ENCODE measurements at places on chromosomes 11 and 22.
A peak's percentile ranks its signal among the peaks of the same experiment; 100 is the strongest.

GRCh38 chr11:120196826-120197225 is 14.0 kb upstream of the OAF start:
- no peak for DNase-seq

GRCh38 chr11:118152552-118153471 is at the start of gene SCN4B:
Gene SCN4B (minus strand): TSS chr11:118152823. CDS start chr11:118152673, 150 bp downstream.
- peak; percentile 86 for DNase-seq

GRCh38 chr11:62269654-62270278 is at the start of gene SCGB2A2:
Gene SCGB2A2 (plus strand): TSS chr11:62270158. CDS start chr11:62270217, 59 bp downstream.
- no peak for DNase-seq

DNA sequence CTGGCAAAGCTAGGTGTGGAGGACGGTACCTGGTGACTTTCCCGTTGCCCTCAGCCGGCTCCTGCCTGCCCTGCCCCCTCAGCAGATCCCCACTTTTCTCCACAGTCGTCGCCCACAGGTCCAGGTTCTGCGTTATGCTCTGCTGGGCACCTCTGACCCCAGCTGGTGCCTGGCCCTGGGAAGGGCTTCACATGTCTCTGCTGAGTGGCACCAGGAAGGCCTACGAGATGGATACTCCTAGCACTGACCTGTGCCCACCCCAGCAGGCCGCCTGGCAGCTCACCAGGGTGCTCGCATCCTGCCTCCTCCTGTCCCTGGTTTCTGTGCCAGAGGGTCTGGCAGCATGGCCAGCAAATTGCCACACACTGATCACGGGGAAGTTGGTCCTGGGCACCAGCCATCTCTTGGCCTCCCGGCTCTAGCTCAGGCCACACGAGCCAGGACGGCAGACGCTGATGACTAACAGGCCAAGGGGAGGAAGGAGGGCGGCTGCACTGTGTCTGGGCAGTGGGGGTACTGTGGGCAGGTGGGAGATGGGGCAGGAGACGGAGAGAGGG is 13.8 kb downstream of the CARS1 start:
- no peak for DNase-seq

DNA sequence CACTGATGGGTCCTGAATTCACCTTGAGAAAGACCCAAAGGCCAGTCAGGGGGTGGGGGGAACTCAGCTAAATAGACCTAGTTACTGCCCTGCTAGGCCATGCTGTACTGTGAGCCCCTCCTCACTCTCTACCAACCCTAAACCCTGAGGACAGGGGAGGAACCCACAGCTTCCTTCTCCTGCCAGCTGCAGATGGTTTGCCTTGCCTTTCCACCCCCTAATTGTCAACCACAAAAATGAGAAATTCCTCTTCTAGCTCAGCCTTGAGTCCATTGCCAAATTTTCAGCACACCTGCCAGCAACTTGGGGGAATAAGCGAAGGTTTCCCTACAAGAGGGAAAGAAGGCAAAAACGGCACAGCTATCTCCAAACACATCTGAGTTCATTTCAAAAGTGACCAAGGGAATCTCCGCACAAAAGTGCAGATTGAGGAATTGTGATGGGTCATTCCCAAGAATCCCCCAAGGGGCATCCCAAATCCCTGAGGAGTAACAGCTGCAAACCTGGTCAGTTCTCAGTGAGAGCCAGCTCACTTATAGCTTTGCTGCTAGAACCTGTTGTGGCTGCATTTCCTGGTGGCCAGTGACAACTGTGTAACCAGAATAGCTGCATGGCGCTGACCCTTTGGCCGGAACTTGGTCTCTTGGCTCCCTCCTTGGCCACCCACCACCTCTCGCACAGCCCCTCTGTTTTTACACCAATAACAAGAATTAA is 2.4 kb upstream of the TTC36 start:
- DNase-seq = no peak

DNA sequence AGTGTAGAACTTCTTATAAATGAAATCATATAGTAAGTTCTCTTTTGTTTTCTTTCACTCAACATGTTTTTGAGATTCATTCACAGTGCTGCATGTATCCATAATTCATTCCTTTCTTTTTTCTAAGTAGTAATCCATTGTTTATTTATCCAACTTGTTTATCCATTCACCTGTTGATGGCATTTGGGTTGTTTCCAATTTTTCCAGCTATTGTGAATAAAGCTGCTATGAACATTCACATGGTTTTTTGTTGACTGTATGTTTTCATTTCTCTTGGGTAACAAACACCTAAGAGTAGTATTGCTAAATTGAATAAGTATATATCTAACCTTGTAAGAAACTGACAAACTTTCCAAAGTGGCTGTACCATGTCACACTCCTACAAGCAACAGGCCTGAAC is 23.5 kb downstream of the MRTFA start:
- DNase-seq = no peak

- no peak for DNase-seq
These were observed 78.1 kb downstream of the CYB5R2 start for GRCh38 chr11:7595016-7595866.

GRCh38 chr11:1148752-1149180 is 9.0 kb upstream of the MUC5AC start:
- DNase-seq = no peak

DNA sequence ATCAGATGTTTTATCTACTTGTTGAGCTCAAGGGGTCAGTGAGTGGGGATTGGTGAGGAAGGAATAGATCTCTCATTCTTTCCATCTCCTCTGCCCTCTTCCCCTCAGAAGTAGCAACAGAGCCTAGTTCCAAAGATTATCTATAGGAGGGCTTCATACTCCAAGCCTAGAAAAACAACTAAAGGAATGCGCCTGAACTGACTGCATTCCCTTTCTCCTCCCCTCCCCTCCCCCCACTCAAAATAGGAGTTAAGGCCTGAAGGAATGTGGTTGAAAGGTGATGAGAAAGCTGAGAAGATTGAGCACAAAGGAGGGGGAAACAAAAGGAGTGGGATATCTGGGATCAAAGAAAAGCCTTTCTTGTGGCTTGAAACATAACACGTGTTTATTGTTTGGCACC is 10.5 kb downstream of the EMSY start:
- no peak for DNase-seq

DNA sequence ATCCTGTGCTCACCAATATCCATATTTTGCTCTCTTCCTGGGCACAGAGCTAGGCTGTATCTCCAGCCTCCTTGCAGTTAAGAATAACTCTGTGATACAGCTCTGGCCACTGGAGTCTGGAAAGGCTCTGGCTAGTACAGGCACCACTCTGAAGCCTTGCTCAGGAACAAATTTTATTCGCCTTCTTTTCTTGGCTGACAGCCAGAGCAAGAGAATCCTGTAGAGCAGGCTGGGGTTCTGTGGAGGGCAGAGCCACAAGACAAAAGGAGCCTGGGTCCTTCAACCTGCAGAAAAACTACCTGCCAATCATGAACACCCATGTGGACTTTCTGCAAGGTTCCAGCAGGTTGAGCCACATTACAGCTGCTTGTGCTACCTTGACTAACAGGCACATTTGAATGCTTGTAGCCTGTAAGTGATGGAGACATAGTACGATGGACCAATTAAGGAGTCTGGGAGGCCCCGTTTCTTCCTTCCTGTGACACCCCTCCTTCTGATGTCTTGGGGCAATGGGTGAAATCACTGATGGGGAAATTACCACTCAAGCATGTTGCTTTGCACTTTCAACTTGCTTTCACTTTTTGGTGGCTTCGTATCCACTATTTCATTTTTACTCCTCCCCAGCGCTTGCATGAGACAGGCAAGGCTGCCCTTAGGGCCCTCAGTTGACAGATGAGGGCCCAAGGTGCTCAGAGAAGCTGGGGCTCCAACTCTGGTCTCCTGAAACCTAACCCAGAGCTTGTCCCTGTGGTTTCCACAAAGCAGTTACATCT is 267.2 kb upstream of the SYN3 start:
- no peak for DNase-seq

DNA sequence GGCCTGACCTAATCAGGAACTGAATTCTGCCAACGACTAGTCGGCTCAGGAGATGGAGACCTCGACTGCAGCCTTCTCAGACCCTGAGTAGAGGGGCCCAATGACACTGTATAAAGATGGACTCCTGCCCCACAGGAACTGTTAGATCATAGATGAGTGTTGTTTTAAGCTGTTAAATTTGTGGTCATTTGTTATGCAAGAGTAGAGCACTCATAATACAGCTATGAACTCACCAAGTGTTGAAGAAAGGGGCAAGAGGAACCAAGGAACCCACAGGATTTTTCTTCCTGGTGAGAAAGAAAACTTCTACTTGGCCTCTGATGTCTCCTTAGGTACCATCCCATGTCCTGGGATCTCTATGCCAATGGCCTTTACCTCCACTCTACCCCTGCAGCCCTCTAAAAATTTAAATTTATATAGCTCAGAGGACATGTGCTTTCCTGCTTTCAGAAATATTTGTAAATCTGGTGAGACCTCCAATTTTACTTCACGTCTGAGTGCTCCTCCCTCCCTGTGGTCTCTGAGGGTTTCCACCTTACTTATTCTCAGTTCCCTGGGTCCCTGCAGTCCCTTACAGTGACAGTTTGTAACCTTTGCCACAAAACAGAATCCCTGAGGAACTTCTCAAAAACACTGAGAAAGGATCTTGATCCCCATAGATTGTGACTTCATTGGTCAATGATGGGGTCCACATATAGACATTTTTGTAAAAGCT is 256.3 kb upstream of the ARHGAP20 start:
- DNase-seq = no peak

GRCh38 chr11:112195951-112196351 is 20.6 kb downstream of the BCO2 start:
- no peak for DNase-seq

DNA sequence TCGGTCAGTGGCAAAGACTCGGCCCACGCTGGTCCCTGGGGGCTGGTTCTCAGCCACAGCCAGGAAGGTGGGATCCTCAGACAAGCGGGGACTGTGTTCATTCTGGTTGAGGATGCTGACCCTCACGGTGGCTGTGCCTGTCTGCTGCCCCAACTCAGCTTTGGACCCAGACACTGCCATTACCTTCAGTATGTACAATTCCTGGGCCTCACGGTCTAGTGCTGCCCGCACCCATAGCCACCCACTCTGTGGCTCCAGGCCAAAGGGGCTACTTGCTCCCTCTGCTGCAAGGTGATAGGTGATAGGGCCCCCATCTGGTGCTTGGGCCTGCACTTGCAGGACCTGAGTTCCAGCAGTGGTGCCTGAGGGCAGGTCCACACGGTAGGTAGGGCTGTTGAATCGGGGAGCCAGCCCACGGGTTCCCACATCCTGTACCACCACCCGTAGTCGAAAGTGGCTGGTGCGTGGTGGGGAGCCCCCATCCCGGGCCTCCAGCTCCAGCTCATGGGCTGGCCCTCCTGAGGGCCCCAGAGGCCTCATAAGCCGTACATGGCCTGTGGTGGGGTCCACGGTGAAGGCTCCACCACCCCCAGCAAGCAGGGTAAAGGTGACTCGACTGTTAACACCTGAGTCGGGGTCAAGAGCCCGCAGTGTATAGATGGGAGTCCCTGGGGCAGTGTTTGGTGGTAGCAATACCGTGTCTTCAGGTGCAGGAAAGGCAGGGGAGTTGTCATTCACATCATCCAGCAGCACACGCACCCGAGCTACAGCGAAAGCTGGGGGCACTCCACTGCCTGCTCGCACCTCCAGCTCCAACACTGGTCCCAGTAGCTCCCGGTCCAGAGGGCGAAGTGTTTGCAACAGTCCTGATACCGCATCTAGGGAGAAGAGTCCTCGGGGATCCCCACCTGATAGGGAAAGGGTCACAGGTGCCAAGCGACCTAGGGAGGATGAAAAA is 13.2 kb upstream of the TPP1 start:
- no peak for DNase-seq

GRCh38 chr11:7573193-7573557 is 59.4 kb downstream of the PPFIBP2 start:
- no peak for DNase-seq

DNA sequence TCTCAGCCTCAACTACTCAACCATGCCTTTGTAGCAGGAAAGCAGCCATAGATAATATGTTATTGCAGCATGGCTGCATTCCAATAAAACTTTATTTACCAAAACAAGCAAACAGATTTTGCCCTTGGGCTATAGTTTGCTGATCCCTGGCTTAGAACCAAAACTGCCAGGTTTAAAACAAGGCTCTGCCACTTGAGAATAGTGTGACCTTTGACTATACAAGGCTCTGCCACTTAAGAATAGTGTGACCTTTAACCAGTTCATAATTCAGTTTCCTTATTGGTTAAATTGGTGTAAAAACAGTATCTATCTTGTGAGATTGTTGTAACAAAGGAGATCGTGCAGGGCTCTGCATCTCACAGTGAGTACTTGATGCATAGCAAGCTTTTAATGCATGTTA is 217.3 kb upstream of the MTNR1B start:
- DNase-seq = no peak

DNA sequence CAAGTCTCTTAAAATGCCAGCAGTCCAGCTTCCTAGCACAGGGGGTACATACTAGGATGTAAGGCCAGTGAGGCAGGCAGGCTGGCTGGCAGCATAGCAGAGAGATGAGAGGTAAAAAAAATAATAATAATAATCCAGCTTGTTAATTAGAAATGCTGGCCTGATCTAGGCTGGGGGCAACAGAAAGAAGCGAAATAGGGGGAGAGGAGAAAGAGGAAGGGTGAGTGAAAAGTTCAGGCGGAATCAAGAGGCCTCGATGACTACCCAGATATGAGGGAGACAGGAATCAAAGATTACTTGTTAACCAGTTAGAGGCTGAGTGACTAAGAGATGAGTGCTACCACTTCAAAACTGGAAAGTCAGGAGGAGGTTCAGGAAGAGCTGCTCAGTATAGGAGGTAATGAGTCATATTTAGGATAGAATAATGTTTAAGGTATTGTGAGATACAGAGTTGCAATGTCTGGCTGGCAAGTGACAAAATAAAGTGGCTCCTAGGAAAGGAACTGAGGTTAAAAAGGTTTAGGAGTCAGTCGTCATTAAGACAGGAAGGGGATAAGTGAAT is 2.8 kb downstream of the ALKBH8 start:
- DNase-seq = no peak
